ENCODE measurements at places on chromosomes 1 and 21. TPM values are rescaled to one million over a fixed set of nuclear protein-coding genes. Genes with fewer than 3 reads are reported as not detected.
A peak's percentile ranks its signal among the peaks of the same experiment; 100 is the strongest.

DNA sequence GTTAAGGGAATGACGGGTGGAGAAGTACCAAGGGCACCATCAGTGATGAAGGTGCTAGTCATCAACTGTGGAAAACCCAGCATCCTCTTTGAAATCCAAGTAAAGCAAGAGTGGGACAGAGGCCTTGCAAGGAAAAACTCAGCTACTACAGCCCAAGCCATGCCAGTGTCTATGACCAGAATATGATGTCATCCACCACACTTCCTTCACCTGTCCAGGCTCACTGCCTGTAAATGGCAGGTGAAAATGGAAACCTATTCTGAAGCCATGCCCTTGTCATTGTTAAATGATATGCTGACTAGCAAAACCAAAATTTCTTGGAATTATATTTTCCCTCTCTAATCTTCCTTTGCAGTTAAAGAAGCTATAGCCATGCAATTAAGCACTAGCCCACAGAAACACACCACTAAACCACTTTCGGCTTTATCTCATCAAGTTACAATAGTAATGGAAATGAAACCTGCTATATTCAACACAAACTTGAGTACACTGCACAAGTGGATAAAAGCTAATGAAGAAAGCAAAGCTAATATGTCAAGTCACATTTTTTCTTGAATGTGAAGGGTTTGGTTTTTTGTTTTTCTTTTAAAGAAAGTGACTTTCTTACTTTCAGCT is 96.3 kb upstream of the RALGPS2 start:
- no peak for DNase-seq

DNA sequence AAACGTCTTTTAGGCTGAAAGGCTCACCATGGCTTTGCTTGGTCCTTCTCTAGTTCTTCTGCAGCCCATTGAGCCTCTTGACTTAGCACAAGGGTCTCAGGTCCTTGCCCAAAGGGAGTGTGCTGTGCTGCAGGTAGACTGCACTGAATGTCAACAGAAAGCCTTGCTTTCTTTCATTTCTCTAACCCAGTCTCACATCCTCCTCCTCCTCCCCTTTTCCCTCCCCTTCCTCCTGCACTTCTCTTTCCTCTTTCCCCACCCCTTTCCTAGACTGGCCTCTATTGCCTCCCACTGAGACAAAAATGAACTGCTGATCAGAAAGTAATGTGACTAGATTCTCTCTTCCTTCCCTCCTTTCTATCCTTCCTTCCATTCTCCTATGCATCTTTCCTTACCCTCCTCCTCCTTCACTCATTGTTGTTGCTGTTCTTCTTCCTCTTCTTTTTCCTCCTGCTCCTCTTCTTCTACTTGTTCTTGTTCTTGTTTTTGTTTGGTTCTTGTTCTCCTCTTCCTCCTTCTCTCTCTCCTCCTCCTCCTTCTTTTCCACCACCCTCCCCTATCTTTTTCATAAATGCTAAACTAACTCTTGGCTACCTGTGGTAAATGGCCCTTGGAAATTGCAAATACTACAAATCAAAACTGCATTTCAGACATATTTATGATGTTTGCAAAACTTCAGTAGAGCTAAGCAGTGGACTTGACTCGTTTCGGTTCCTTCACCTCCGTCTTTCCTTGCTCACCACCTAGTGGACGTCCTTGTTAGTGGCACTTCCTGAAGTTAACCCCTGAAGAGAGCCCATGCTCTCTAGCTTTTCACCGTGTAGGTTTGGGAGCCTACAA is at the start of gene SELL:
Gene SELL, minus strand, starts transcription at position 152 of the 840 bp plus-strand sequence. Its CDS starts 122 bp downstream, at position 30.
- DNase-seq, result peak; percentile 72

- no peak for DNase-seq
Measured at GRCh38 chr1:182768963-182769362, 20.6 kb upstream of the NPL start.

DNA sequence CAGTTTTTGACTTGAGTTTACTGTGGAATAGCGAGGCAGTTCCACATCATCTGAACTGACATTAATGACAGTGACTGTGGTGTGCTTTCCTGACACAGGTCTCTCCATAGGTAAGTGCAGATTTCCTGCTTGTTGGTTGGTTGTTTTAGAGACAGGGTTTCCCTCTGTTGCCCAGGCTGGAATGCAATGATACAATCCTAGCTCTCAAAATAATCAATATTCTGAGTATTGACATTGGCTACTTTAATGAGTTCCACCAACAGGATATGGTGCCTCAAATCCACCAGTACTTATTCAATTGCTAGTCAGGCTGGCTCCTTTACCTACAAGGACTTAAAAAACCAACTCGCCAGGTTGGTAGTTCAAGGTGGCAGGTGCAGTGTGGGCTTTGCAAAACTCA is 63.8 kb downstream of the CLSTN1 start:
- no peak for DNase-seq

DNA sequence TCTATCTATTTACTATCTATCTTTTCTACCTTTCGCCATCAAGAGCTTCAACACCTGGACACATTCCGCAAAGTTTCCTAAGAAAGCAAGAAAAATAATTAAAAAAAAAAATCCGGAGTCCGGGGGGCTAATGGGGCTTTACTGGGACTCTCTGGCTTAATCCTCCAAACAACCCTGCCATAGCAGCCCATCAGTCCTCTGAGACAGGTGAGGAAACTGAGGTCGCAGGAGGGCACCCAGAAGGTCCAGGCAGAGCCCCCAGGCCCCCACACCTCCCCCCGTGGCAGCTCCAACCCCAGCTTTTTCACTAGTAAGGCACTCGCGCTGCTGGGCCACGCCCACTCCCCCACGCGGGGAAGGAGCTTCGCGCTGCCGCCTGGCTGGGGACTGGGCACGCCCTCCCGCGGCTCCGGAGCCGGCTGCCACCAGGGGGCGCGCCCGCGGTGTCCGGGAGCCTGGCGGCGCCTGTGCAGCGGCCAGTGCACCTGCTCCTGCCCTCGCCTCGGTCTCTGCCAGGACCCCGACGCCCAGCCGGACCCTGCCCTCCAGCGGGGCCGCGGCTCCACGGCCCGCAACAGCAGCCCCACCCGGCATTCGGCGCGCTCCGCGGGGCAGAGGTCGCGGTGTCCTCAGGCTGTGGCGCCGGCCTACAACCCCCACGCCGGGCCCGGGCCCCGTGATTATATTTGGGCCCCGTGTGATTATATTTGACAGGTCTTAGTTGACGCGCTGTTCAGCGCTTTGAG is 54.1 kb upstream of the SAMD11 start:
- peak; percentile 49 for DNase-seq

Gene F5
- 0.21 TPM for polyA plus RNA-seq

Gene ATP1A4
- 1.4 TPM for polyA plus RNA-seq

- DNase-seq, result no peak
Measured at GRCh38 chr21:16076465-16076864, 346.7 kb downstream of the USP25 start.

- DNase-seq, result no peak
Measured at GRCh38 chr21:25360593-25360992, 246.7 kb downstream of the MRPL39 start.

Gene MPC2
- polyA plus RNA-seq, result 67.6 TPM

Gene TCHH
- 0.05 TPM for polyA plus RNA-seq

Gene RAB25
- polyA plus RNA-seq, result 0.24 TPM

DNA sequence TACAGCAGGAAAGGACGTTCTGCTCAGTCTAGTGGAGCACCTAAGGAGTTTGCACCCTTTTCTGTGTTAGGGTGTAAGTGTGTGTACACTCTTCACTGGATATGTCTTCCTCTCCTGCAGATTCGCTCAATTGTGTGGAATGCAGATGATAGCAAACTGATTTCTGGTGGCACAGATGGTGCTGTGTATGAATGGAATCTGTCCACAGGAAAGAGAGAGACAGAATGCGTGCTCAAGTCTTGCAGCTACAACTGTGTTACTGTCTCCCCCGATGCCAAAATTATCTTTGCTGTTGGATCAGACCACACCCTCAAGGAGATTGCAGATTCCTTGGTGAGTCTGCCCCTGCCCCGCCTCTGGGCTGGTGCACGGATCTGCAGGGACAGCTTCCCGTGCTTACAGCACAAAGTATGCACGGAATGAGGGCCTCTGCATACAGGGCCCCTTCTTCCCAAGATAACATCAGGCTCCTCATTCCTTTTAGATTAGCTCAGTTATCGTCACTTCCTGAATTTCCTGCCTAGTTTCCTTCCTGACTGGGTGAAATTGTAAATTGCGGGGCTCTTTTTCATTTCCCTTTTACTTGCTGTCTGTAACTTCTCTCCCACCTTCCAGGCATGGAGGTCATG is 34.6 kb downstream of the CFAP57 start:
- peak; percentile 72 for DNase-seq

Gene LEFTY2
- 3.9 TPM for polyA plus RNA-seq

- no peak for DNase-seq
Measured at GRCh38 chr1:7036386-7036785, 251.1 kb downstream of the CAMTA1 start.

Gene IGFN1
- polyA plus RNA-seq, result 4.0 TPM

DNA sequence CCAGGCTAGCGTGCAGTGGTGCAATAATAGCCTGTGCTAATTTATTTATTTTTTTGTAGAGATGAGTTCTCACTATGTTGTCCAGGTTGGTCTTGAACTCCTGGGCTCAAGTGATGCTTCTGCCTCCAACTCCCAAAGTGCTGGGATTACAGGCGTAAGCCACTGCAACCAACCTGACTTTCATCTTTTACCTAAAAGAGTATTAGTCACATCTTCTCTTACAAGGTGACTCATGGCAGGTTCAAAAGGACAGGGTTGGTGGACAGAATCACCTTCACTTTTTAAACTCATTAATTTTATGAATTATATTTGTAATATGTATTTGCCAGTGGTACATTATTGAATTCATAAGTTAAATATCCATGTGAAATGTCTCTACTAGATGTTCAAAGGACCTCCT is 18.1 kb downstream of the JAM2 start:
- no peak for DNase-seq

DNA sequence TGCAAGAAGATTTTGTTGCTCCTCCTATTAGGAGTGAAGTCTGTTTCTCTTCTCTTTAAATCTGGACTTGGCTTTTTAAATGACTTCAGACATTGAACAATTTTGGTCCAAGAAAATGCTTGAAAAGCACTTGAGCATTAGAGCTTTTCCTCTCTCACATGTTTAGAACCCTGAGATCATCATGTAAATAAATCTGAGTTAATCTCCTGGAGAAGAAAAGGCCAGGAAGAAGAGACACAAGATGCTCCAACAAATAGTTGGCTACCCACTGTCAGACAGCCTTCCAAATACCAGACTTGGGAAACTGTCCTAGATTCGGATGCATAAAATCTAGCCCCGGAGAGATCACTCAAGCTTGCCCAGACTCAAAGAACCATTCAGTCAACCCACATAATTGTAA is 1353.1 kb upstream of the ADGRL4 start:
- DNase-seq, result peak; percentile 54

- no peak for DNase-seq
Measured at GRCh38 chr1:7376676-7377075, 394.4 kb upstream of the VAMP3 start.

DNA sequence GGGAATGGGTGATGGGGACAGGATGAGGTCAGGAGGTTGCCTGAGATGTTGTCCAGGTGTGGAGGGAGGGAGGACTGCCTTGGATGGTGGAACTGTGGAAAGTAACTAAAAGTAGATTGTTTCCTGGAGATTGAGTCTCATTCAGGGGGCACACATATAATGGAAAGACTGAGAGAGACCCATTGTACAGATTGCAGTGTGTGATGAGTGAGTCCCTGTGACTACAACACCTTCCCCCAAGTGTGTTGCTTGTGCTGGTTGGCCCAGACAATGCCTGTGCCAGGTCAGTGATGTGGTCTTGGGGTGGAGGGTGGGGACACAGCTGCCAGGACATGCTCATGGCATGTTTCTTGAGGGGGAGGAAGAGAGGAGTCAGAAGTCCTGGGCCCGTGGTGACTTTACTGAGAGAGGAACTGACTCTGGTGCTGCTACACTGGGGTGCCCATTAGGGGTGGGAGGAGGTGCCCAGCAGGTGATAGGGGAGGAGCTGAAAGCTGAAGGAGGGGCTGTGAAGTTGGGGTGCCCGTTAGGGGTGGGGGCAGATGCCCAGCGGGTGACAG is 5.2 kb downstream of the SNAP47 start:
- no peak for DNase-seq

Gene RIMS3
- 0.76 TPM for polyA plus RNA-seq

- DNase-seq, result peak; percentile 87
Measured at GRCh38 chr21:29372063-29372802, 73.5 kb downstream of the BACH1 start.

- DNase-seq, result no peak
Measured at GRCh38 chr21:39141502-39141901, 41.7 kb downstream of the PSMG1 start.

DNA sequence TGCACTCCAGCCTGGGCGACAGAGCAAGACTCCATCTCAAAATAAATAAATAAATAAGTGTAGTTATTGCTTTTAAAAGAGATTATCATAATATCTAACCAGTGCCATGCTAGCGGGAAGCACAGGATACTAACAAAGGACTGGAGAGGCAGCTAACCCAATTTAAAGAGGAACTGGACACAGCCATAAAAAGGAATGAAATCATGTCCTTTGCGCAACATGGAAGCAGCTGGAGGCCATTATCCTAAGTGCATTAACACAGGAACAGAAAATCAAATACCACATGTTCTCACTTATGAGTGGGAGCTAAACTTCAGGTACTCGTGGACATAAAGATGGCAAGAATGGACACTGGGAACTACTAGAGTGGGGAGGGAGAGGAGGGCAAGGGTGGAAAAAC is 54.9 kb downstream of the TM2D1 start:
- peak; percentile 8 for DNase-seq

Gene HHIPL2
- polyA plus RNA-seq, result 0.27 TPM

DNA sequence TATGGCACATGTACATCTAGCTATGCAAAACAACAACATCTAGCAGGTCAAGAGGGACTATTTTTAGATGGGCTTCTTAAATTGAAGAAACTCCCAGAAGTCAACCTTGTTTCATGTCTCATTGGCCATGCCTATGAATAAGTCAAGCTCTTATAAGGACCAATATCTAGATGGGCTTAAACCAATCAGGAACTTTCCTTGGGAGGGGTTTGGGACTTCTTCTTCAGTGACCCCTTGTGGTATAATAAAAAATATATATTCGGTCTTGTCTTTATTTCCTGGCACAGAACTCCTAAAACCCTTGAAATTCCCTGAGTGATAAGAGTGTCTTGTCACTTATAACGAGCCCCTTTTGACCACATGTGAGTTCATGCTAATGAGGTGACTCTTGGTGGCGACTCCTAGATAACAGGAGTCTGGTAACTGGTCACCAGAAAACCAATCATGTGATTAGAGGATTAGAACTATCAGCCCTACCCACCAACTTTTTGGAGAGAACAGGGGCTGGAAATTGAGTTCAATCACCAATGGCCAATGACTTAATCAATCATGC is 218.3 kb downstream of the HHIPL2 start:
- DNase-seq, result no peak

Data from muscle of leg (tissue), 16 donors.